Right lung (tissue), 10 donors: ENCODE measurements at places on chromosomes 5 and 9. TPM values are rescaled to one million over a fixed set of nuclear protein-coding genes. Genes with fewer than 3 reads are reported as not detected.

TAF11L10 gene
- not detected for polyA plus RNA-seq

KIF20A gene
- 63.6 TPM for polyA plus RNA-seq

PCDHGB7 gene
- 14.2 TPM for polyA plus RNA-seq

DOK3 gene
- polyA plus RNA-seq: 5.6 TPM

KCNV2 gene
- polyA plus RNA-seq: 0.13 TPM

ADAMTS12 gene
- 36.3 TPM for polyA plus RNA-seq

ADAMTS13 gene
- 6.7 TPM for polyA plus RNA-seq

ENG gene
- polyA plus RNA-seq: 124 TPM

DMRT3 gene
- polyA plus RNA-seq: not detected

GLDC gene
- polyA plus RNA-seq: 6.8 TPM

OR2Y1 gene
- polyA plus RNA-seq: not detected

SEMA5A gene
- polyA plus RNA-seq: 18.8 TPM

CBY3 gene
- 0.91 TPM for polyA plus RNA-seq

SLC36A3 gene
- polyA plus RNA-seq: not detected

STKLD1 gene
- 2.6 TPM for polyA plus RNA-seq

MAP1B gene
- polyA plus RNA-seq: 22.4 TPM

SPAAR gene
- 3.5 TPM for polyA plus RNA-seq

DCAF10 gene
- polyA plus RNA-seq: 32.5 TPM

SLC6A3 gene
- 3.9 TPM for polyA plus RNA-seq

EIF4EBP3 gene
- polyA plus RNA-seq: 7.8 TPM

KLF4 gene
- polyA plus RNA-seq: 45.6 TPM

IL33 gene
- 157 TPM for polyA plus RNA-seq

LCN10 gene
- 0.45 TPM for polyA plus RNA-seq

PKD2L2 gene
- polyA plus RNA-seq: 0.35 TPM

SPATA31E1 gene
- not detected for polyA plus RNA-seq

HK3 gene
- 0.64 TPM for polyA plus RNA-seq

EDIL3 gene
- polyA plus RNA-seq: 44.2 TPM

ROPN1L gene
- 8.1 TPM for polyA plus RNA-seq

PCDHB4 gene
- 1.7 TPM for polyA plus RNA-seq

DAP gene
- 119 TPM for polyA plus RNA-seq

LCN12 gene
- 9.2 TPM for polyA plus RNA-seq

GPRIN1 gene
- 0.72 TPM for polyA plus RNA-seq

SPATA31D3 gene
- not detected for polyA plus RNA-seq

IFNA8 gene
- not detected for polyA plus RNA-seq

PCDHA11 gene
- polyA plus RNA-seq: 0.74 TPM
